ENCODE measurements at places on chromosomes 2 and 18.

- no peak for DNase-seq
Observed at GRCh38 chr2:143954186-143954585, 565.7 kb downstream of the ZEB2 start.

GRCh38 chr2:54644236-54644635 lies 79.2 kb upstream of the EML6 start:
- DNase-seq = no peak

DNA sequence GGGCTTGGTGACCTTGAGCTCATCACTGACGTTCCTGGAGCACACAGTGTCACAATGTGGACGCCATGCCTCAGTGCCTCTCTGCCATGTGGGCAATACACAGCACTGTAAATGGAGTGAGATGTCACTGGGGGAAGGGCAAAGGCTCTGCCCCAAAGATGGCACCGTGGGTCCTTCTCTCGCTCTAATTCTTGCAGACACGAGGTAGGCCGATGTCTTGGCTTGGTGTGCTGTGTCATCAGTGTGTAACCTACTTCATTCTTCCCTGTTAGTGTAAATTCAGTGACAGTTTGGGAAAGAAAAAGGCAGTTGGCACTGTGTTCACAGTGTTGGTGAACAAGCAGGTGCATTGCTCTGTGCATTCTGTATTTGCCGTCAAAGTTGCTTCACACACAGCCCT lies 309.3 kb upstream of the MYT1L start:
- DNase-seq = no peak

DNA sequence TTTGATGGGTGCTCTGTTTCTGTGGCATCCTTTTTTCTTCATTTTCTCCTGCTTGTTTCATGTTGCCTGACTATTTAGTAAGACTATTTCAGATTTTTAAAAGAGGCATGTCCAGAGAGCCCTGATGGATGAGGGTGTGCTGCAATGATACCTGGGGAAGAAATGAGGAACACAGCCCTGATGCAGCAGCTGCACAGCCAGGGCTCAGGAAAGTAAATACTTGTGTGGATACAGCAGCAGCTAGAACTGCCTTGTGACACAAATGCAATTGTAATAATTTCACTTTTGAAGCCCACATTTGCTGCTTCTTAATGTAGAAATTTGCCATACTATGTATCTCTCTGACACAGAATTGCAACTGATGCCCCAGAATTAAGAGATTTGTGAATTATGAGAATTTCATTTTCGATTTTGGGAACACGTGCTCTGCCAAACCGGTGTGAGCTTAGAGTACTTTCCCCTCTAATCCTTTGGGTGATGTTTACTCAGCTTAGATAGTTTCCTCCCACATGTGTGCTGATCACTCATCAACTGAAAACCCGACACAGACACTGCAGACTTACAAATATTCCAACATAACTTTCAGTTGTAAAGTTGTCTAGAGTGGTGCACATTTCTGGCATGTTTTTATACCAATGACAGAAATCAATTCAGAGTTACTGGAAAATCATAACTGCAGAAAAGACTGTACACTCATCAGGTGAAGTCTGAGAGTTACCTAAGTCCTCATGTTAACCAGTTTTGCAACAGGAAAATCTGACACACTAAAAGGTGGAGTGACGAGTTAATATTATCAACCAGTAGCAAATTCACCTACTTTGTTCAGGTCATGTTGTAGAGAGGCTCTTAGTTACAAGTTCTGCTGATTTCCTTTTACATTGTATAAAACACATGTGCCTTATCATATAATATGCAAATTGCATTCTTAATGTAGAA lies 383.4 kb downstream of the CBLN2 start:
- no peak for DNase-seq

All from CMK (cell line).